ENCODE measurements at places on chromosomes 6 and 20.

DNA sequence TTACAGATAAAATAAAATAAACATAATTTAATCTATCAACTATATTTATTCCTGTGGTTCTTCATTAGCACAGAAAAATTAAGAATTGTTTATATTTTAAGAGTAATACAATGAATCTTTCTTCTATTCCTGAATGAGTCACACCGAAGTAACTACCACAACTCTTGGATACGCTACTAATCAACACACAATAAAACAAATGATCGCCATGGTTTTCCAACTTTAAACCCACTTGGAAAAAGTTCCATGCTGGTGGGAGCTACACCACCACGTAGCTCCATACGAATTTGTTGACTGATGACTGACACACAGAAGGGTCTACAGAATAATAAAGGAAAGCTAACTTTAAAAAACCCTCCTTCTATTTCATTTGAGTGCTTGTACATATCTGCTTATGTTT is 135.8 kb upstream of the NEDD9 start:
- no peak for DNase-seq

DNA sequence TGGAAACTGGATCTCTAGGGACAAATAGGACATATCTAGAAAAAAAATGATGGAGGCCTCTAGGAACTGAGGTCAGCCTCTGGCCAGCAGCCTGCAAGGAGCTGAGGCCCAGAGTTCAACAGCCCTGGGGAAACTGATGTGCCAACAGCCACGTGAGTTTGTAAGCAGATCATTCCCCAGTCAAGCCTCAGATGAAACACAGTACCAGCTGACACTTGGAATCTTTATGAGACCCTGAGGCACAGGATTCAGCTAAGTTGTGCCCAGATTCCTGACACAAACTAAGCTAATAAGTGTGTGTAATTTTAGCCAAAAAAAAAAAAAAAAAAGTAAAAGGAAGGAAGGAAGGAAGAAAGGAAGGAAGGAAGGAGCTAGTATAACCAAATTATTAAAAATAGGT is 1059.8 kb upstream of the MAP3K7 start:
- DNase-seq: no peak

DNA sequence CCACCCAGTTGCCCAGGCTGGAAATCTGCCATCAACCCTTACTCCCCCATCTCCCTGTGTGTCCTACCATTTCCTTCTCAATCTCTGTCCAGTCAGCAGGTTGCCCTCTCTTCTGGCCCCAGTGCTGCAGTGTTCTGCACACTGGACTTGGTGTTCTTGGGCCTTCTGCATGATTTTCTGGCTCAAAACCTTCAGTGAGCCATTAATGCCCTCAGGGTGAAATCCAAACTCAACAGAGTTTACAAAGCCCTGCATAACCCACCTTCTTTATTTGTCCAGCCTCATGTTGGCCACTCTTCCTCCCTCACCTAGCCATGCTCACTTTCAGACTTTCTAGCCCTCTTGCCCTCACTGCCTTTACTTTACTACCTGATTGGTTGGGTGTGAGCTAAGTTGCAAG is 5.0 kb upstream of the GSTA3 start:
- no peak for DNase-seq

DNA sequence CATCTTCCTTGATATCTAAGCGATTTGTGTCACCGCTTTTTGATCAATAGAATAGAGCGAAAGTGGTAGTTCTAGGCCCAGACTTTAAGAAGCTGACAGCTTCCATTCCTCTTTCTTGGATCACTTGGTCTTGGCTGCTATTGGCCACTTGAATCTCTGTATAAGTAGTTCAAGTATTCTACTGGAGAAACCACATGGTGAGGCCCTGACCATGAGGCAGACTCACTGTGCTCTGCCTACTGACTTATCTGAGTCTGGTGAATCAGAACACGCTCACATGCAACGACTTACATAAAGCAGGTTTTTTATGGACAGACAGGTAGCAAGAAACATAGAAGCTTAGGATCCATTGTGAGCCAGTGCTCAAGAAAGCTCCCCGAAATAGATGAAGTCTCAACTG is 27.0 kb downstream of the OLIG3 start:
- no peak for DNase-seq

GRCh38 chr20:33675136-33675959 is 1.1 kb upstream of the NECAB3 start:
- DNase-seq: no peak

DNA sequence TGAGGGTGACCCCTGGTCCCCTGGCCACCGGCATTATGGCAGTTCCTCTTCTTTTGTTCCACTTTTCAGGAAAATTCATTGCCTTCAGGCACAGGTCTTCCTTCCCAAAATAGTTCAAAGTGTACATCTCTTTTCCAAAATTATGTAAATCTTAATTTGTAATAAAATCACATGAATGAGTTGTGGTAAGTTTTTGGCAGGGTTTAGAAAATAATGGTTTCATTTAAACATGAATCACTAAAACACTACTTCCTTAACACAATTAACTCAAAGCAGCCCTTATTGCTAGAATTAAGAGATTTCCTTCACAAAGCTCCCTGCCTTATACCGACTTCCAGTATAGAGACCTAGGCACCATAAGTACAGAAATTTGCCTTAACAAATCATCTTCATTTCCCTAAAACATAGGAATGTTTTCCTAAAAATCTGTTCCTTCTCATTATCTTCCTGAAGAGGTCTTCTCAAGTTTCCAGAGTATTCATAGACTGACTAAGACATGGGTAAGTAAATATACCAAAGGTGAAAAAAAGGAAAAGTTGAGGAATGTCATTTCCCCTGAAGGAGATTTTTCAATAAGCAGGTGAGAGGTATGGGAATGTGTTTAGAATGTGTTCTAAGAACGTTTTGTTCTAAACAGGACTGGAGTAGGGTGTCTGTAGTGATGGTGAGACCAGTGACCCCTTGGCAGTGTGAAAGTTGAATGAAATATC is 148.2 kb upstream of the CITED2 start:
- no peak for DNase-seq

- no peak for DNase-seq
Measured at GRCh38 chr6:17980329-17980728, 7.1 kb downstream of the KIF13A start.

DNA sequence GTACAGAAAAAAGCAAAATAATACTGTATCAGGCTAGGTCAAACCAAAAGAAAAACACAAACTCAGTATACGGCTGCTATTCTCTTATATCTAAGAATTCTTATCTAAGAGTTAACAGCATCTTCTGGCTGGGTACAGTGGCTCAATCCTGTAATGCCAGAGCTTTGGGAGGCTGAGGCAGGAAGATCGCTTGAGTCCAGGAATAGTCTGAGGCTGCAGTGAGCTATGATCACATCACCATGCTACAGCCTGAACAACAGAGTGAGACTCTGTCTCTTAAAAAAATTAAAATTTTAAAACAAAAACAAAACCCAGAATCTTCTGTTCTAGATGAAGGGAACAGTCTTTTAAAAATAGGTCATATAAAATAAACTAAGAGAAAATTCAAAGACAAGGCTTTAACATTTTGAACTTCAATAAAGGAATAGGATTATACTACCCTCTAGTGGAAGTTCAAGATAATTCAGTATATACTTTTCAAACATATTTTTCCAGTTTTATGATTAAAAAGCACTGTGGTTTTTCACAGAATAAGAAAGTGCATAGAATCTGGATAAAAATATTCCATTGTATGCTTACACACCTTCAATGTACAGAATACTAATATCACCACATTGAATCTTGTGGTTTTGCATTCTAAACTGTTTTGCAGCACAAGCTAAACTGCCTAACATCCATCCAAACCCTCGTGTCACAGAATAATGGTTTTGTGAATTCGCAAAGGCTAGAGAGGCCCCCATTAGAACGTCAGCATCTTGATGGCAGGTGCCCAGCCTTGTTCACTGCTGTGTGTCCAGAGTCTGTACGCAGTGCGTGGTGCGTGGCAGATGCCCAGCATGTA is 39.3 kb downstream of the DTNBP1 start:
- no peak for DNase-seq

DNA sequence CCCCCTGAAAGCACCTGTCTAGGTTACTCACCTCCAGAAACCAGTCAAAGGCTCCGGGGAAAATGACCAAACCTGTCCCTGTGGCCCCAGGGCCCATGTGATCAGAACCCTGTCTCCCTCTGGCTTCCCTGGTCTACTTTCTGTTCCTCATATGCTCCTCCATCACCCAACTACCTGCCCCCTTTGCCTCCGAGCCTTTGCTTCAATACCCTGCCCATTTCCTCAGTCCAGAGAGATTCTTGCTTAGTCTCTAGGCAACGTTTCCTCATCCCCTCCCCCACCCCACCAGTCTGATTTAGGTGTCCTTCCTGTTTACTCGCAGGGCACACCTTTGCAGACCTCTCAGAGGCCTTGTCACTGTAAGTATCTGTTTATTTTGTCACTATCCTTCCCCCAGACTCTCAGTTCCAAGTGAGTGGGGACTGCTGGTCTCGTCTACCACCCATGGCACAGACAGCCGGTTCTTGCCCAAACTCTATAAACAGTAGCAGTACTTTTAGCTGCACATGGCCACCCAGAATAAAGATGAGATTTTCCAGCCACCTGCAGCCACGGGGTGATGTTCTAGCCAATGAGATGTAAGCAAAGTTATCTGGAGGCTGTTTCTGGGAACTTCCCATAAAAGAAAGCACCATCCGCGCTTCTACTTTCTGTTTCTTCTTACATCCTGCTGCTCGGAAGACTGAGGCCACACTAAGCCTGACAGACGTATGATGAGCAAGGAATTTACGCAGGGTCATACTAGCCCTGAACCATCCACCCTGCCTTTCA is 13.3 kb downstream of the ELOVL5 start:
- no peak for DNase-seq

DNA sequence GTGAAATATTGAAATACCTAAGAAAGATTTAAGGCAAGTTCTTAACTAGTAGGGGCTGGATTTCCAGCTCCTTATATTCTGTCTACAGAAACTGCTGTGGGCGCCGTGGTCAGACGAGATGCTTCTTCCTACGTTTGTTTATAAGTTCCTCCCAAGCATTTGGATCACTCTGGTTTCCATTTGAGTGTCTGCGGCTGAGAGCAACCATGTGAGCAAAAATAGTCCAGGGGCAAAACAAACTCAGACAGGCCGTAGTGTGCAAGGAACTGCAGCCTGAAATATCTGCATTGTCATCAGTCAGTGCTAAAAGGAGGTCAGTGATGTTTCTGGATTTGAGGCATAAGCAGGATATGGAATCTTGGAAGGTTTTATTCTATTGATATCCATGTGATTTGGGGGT is 485.9 kb upstream of the JAG1 start:
- no peak for DNase-seq

DNA sequence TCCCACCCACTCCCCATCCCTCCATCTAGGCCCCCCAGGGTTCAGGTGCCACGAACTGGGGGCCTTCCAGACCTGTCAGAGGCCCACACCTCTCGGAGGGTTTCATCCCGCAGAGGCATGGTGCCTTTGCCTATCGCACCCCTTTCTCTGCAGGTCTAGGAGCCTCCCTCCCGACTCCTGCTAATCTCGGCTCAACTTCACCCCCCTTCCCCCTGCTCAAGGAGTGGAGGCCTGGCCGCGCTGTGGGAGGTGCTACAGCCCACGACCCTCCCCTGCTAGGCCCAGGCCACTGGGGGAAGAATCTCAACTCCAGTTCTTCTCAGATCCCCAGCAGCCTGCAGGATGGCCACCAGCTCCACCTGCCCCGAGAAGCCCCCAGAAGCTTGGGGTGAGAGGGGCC is at the start of gene TULP1:
Gene TULP1, minus strand, starts transcription at position 157 of the 400 bp plus-strand sequence. Its CDS starts 38 bp downstream, at position 119.
- DNase-seq: no peak

- no peak for DNase-seq
Measured at GRCh38 chr20:49595811-49596561, 28.0 kb upstream of the PTGIS start.

DNA sequence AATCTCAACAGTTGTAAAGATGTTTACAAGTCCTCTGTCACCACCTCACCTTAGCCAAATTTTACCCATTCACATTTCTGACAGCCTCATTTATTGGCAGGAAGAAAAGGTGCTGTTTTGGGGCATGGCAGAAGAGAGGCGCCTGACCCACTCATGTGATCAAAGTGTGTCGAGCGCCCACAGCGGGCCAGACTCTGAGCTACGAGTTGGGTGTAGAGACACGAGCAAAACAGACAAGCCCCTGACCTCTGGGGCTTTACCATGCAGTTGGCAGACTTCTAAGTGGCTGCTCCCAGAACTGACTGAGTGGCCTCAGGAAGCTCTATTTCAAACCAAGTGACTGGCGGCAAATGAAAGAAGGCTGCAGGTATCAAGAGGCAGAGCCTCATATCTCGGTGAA is 167.0 kb downstream of the SOBP start:
- peak; percentile 62 for DNase-seq

DNA sequence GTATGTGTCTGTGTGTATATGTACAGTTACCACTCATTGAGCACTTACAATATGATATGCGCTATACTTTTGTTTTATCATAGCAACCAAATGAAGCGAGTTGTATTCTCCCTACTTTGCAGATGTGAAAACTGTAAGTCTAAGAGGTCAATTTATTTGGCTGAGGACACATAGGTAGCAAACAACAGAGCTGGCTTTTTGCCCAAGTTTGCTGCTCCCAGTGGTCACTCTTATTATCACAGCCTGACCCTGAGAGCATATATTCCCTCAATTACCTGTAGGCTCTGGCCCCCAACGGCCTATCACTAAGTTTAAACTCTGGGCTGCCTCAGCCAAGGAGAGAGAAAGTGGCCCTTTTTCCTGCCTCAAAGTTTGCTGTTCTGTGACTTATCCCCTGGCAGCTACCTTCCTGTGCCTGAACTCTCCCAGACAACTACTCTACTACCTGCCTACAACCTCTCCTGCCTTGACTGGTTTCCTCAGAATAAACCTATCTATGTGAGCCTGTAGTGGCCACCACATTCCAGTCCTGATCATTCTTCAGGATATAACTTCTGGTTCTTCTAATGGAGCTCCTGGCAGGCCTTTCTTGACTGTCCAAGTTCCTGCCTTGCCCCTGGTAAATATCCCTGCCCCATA is 221.8 kb downstream of the FRK start:
- no peak for DNase-seq

DNA sequence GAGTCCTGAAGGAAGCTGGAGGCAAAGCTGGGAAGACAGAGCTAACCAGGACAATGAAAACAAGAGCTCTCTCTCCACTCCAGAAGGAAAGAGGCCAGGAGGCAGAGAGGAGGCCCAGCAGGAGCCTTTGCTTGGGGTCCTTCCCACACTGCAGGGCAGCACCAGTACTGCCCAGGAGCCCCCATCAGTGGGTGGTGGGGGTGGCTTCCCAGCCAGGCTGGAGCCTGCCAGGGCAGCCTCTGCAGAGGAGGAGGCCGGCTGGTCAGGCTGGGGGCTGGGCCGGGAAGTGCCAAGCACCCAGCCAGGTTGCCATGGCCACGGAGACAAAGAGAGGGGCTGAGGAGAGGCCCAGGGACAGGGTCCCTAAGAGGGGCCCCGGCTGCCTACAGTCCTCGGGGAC is 33.4 kb downstream of the PREX1 start:
- DNase-seq: no peak

GRCh38 chr6:81708113-81708699 is 44.3 kb downstream of the TENT5A start:
- DNase-seq: no peak

- no peak for DNase-seq
Measured at GRCh38 chr6:106180208-106180607, 94.1 kb downstream of the PRDM1 start.

- no peak for DNase-seq
Measured at GRCh38 chr6:136788069-136788902, 4.0 kb downstream of the MAP3K5 start.

Data from vagina (tissue), 2 donors.